Pulmonary artery endothelial cell (primary cell): ENCODE measurements at places on chromosomes 4 and X. TPM values are rescaled to one million over a fixed set of nuclear protein-coding genes. Genes with fewer than 3 reads are reported as not detected.

- no peak for DNase-seq
Observed at GRCh38 chr4:76781698-76782595, 116.0 kb downstream of the SOWAHB start.

The LAMP2 gene
- 141 and 142 TPM in 2 replicates for total RNA-seq

DNA sequence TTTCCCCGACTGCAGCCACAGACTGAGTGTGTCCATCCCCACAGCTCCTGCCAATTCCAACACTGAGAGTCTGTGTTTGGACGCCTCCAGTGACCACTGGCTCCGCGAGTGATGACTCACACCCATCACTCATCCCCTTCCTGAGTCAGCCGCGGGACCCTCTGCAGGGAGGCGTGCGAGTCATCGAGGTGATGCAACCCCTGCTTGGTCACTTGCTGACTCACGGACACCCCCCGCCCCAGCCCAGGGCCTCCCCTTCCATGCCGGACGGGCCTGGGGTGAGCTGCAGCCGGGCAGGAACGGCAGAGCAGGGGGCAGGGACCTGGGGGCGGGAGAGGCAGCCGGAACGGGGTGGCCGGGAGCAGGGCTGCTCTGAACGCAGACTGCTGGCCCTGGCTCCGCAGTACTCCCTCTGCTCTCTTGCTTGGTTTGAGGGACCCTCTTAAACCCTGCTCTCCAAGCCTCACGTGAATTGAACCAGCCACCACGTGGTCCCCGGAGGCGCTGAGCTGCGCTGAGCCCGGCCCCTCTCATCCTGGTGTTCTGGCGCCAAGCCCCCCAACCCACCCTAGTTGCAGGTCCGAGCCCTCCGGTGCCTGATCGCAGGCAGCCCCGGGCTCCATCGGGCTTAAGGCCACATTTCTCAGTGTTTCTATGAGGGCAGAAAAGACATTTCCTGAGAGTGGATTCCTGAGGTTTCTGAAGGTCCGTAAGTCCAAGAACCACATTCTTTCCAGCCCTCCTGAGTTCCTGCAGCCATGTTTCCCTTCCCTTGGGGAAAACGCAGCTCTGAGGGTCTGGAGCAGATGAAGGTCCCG, 32.4 kb downstream of the FGFRL1 start:
- DNase-seq = peak; percentile 94

GRCh38 chr4:85928775-85929591, 430.9 kb downstream of the MAPK10 start:
- DNase-seq = no peak

The SMR3B gene
- not detected in 2 replicates for total RNA-seq
